ENCODE measurements at places on chromosomes 4 and X. TPM values are rescaled to one million over a fixed set of nuclear protein-coding genes. Genes with fewer than 3 reads are reported as not detected.

The KIAA1210 gene
- 0.82 TPM for total RNA-seq

The BEX1 gene
- total RNA-seq = 12.2 TPM

The AMTN gene
- not detected for total RNA-seq

DNA sequence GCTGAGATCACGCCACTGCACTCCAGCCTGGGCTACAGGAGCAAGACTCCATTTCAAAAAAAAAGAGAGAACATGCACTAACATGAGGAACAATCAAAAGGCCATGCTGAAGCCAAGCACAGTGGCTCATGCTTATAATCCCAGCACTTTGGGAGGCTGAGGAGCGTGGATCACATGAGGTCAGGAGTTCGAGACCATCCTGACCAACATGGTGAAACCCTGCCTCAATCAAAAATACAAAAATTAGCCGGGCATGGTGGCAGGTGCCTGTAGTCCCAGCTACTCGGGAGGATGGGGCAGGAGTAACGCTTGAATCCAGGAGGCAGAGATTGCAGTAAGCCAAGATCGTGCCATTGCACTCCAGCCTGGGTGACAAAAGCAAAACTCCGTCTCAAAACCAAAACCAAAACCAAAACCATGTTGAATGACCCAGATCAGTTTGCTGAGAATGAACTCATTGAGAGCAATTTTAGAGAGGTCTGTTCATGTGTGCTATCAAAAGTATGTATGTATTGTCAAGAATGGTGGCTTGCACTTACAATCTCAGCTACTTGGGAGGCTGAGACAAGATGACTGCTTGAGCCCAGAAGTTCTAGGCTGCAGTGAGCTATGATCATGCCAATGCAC is 44.8 kb downstream of the PDS5A start:
- H3K4me3 ChIP-seq = no peak overlapping the region
- no peaks in the 10 kb centered on the region for H3K27me3 ChIP-seq
- peaks cover 11% of the 10 kb centered on the region for H3K36me3 ChIP-seq

DNA sequence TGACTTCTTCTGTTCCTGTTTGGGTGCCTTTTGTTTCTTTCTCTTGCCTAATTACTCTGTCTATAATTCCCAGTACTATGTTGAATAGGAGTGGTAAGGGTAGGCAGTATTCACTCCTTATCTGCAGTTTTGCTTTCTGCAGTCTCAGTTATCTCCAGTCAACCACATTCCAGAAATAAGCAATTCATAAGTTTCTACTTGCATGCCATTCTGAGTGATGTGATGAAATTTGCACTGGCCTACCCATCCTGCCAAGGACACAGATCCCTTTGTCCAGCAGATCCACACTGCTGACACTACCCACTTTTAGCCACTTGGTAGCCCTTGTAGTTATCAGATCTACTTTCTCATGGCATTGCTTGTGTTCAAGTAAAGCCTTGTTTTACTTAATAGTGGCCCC is 971.6 kb upstream of the INTU start:
- no peak overlapping the region for H3K4me3 ChIP-seq
- no peak for DNase-seq
- H3K36me3 ChIP-seq = no peaks in the 10 kb centered on the region
- H3K27ac ChIP-seq = no peak overlapping the region

DNA sequence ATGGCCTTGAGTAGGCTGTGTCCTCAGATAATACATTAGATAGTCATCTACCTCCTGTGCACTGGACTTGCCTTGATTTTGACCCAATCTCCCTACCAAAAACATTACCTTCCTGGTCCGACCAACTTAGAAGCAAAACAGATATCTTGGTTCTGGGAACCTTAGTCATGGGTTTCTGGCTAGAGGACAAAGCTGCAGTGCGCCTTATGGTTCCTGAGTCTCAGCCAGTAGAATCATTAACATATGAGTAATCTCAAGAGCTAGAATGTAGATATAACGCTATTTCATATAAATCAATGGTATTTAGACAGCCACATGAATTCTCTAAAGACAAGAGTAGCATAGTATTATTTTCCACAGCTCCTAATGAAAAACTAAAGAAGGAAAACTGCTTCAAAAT is 83.1 kb downstream of the GRIA3 start:
- H3K27ac ChIP-seq = no peak overlapping the region
- H3K27me3 ChIP-seq = no peaks in the 10 kb centered on the region
- no peaks in the 10 kb centered on the region for H3K36me3 ChIP-seq
- no peak overlapping the region for H3K4me3 ChIP-seq

DNA sequence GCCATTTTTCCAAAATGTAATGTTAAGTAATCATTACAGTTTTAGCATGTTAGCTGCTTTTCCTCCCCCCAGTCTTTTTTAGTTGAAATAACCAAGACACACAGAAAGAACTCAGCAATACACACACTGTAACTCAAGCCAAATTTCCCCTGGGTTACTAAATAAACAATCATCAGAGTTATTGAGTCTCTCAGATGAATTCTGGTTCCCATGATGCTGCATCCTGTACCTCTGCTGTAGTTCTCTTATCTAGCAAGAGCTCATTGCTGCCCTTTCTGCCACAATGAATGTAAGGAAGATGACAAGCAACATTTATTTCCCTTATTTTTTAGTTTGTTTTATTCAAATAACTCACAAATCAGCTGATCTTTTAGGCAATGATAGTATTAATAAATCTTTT is 185.1 kb downstream of the ARHGAP6 start:
- no peak overlapping the region for H3K27ac ChIP-seq
- H3K27me3 ChIP-seq = peaks cover 10% of the 10 kb centered on the region
- no peak overlapping the region for H3K4me3 ChIP-seq
- DNase-seq = no peak
- no peaks in the 10 kb centered on the region for H3K4me1 ChIP-seq
- no peaks in the 10 kb centered on the region for H3K36me3 ChIP-seq

- H3K27ac ChIP-seq = no peak overlapping the region
- H3K4me3 ChIP-seq = no peak overlapping the region
- DNase-seq = no peak
- peaks cover 20% of the 10 kb centered on the region for H3K4me1 ChIP-seq
Measured at GRCh38 chr4:103998756-103999155, 279.0 kb upstream of the TACR3 start.

DNA sequence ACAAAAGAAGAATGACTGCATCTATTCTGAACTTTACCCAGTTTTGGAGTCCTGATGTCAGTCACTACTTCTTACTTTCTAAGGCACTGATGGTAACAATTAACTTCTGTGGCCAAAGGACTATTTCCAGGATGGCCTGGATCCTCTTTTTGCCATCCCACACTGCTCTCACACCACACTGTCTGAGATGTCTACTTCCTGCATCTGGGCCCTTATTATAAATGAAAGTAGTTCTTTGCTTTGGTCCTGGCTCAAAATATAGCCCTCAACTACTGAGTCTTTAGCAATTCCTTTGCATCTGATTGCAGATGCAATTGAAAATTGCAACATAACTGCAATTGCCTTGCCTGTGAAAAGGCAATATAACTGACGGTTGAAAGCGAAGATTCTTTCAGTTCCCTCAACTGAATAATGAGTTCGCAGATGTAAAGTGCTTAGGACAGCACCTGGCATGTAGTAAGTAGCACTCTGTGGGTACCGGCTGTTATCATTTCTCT is 44.2 kb downstream of the COQ2 start:
- no peak overlapping the region for H3K27ac ChIP-seq
- DNase-seq = no peak
- H3K27me3 ChIP-seq = no peaks in the 10 kb centered on the region
- peaks cover 2% of the 10 kb centered on the region for H3K4me1 ChIP-seq
- H3K36me3 ChIP-seq = no peaks in the 10 kb centered on the region
